ENCODE measurements at places on chromosomes 7 and 10.

GRCh38 chr10:93434991-93435491, 47.1 kb downstream of the MYOF start:
- DNase-seq: no peak

- DNase-seq: no peak
These were observed 24.6 kb downstream of the PFKP start for GRCh38 chr10:3091921-3092320.

DNA sequence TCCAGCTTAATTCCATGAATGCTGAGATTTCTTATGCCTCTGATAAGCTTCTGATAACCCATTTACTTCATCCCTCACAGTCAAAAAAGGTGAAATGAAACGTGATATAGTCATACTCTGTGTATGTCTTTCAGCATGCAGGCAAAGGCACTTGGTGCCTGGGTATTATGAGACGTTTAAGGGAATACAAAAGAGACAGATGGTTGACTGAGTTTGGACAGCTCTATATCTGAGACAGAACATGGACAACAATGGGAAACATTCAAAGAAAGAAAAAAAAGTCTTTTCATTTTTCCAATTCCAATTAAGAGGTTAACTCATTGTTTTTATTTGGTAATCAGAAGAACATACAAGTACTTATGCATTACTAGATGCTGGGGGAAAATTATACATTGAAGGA, 96.2 kb downstream of the PPP1R17 start:
- DNase-seq: no peak

DNA sequence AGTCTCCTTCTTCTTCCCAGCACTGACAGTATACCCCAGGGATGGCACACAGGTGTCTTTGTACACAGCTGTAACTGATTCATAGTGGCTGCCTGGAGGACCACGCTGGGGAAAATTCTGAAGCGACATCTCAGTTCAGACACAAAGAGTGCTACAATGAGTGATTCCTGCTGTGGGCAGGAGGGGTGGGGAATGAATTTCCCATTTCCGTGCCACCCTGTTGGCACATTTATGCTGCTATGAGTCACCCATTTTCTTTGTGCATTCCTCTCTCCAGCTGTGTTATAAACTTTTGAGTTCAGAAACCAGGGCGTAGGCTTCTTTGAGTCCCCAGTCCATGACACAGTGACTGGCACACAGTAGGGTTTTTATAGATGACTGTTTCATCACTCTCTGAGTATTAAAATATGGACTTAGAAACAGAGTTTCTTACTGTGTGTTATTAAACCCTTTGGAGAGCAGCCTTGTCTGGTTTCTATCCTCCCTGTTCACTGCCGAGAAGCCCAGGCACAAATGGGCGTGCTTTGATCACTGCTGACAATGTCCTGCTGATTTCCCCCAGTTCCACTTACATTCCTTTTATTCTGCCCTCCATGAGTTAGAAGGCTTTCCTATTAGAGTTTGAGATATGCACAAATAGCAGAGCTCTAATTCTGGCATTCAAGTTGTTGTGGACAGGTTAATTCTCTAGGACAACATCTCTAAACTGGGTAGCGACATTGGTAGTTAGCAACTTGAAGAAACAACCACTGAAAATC, 24.0 kb upstream of the NPS start:
- DNase-seq: no peak

GRCh38 chr10:71093531-71093930, 118.8 kb upstream of the UNC5B start:
- DNase-seq: no peak

DNA sequence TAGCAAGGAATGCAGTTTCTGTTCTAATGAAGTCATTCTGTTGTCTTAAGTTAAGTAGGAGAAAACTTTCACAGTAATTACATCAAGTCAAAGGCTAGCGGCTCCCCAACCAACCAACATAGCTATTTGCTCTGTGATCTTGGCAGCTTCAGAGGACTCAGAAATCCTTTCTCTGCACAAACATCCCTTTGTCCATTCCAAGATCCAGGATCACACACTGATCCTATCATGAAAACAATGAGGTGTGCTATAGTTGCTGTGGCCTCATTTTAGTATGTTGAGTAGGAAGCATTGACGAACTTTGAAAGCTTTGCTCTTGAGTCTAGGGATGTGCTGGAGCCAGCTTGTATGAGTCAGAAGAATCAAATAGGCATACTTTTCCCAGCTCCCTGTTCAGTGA, 218.2 kb upstream of the PRSS58 start:
- no peak for DNase-seq

- no peak for DNase-seq
These were observed 25.3 kb upstream of the PPP2R2D start for GRCh38 chr10:131875501-131875900.
